Activated naive CD8-positive, alpha-beta T cell treated with anti-CD3 and anti-CD28 coated beads, Interleukin-2, amount 50 U/mL, for 24 hours (primary cell): ENCODE measurements at places on chromosomes 6 and 20.

GRCh38 chr6:44139351-44139743 is 12.0 kb downstream of the TMEM63B start:
- no peak for DNase-seq

DNA sequence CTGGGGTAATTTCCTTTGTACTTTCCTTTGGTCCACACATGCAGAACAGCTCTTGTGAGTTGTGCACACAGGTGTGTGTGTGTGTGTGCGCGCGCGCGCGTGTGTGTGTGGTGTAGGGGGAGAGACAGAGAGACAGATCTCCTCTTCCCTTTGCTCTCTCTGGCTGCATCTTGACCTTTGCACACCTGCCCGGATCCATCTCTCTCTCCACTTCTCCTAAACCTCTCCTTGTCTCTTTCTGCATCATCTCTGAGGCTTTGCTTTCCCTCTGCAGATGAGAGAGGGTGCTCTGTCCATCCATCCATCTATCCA is 67.0 kb downstream of the SRC start:
- no peak for DNase-seq

DNA sequence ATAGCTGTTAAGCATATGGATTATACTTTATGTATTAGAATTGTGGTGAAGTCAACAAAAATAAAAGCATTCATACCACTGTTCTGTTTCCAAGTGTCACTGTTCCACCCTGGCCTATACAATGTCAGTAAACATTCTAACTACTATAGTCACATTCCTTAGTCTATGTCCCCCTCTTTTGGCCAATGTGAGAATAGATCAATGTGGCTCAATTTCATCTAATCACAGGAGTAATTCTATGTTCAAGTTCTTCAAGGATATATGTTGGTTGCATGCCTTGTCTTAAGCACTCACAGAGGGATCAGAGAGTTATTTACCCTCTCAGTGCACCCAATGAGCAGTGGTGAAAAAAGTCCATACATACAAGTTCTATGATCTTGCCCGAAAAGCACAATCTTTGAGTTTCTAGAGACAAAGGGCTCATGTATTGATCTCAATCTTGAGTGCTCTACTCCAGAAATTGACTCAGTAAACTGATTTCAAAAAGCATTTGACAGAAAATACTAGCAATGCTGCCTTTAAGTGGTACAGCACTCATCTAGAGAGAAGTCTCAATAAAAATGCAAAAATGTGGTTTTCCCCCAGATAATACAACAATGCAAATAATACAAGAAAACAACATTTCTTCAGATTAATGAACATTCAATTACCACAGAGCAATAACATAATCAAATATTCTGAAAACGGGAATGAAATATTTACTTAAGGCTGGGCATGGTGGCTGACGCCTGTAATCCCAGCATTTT is 16.5 kb downstream of the SMLR1 start:
- no peak for DNase-seq

DNA sequence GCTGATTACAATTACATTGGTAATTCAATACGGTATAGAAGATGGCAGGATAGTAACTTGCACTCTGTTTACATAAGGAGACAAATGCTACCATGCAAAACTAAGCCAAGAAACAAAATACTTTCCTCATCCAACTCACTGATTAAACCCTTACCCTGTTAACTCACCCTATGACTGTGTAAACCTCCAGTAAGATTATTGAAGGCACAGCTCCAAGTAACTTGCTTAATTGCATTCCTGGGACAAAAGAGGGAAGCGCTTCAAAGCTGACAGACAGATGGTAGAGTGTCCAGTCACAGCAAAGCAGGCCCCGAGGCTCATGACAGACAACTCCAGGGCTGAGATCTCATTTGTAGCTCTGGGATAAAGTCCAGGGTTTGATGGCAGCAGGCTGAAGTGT is 6.9 kb upstream of the KIF16B start:
- DNase-seq: no peak
